ENCODE measurements at places on chromosomes 4 and X. TPM values are rescaled to one million over a fixed set of nuclear protein-coding genes. Genes with fewer than 3 reads are reported as not detected.

ZDHHC9 gene
- total RNA-seq = 6.9 TPM

ART3 gene
- total RNA-seq = not detected

LANCL3 gene
- not detected for total RNA-seq

CITED1 gene
- total RNA-seq = not detected

POLN gene
- total RNA-seq = 0.95 TPM

GRCh38 chr4:89496851-89497250, 189.3 kb upstream of the GPRIN3 start:
- DNase-seq = no peak

DNA sequence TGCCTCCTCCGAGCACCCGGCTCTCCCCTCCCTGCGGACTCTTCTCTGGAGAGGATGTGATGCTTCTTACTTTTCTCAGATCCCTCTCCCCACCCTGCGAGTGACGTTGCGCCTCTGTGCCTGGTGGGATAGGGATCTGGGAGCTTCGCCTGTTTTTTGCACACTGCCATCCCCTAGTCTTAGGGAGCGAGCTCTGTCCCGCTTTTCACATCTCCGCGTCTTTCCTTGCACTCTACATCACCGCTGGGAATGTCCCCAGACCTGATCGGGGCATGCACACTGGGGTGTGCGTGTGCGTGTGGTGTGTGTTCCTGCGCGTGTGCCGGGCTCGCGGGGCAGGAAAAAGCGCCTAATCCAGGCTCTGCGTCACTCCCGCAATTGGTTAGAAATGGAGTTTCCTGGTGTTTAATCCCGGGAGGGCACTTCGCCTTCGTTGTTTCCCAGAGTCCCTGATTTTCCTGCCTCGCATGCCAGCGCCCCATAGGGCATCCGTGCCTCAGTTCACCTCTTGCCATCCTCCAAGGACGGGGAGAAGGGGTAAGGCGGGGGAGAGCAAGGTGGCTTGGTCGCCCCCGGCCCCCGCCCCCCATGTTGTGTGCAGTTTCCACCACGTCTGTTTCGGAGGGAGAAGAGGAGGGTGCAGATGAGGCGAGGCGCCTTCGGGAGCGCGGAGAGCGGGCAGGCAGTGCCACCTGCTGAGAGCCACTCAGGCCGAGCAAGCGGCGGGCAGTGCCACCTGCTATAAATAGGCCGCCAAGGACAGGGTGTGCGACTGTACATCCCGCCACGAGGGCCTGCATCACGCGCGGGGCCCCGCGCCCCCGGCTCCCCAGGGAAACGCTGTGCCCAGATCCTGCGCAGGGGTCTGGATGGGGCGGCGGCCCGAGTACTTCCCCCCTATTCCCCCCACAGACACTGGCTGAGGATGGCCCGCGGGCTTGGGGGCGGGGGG, 759 bp upstream of the TBC1D1 start:
- DNase-seq = no peak

- no peak for DNase-seq
Observed at GRCh38 chr4:11081006-11081405, 347.7 kb downstream of the HS3ST1 start.

- DNase-seq = no peak
Observed at GRCh38 chrX:152220606-152221005, 82.2 kb upstream of the MAGEA10 start.

Measured in GM12878 (cell line).